Stimulated activated effector memory CD8-positive, alpha-beta T cell treated with anti-CD3 and anti-CD28 coated beads, Interleukin-12 subunit alpha, Interleukin-12 subunit beta, amount 100 ng/mL, for 72 hours (primary cell): ENCODE measurements at places on chromosomes 16 and 17.

- no peak for DNase-seq
Observed at GRCh38 chr17:17320911-17321220, 17.7 kb downstream of the NT5M start.

DNA sequence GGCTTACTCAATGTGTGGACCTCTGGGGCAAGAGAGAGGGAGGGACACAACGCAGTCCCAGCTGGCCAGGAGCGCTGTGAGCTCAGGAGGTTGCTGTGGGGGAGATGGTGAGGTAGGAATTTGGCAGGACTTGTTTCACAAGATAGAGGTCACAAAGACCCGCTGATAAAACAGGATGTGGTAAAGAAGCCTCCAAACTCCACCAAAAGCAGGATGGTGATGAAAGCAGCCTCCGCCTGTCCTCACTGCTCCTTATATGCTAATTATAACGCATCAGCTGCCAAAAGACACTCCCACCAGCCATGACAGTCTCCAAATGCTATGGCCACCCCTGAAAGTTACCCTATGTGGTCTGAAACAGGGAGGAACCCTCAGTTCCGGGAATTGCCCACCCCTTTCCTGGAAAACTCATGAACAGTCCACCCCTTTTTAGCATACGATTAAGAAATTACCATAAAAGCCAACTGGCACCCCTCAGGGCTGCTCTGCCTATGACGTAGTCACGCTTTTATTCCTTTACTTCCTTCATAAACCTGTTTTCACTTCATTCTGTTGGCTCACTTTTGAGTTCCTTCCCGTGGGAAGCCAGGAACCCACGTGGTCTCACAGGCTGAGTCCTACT lies 5.3 kb upstream of the EIF4A3 start:
- DNase-seq: no peak

DNA sequence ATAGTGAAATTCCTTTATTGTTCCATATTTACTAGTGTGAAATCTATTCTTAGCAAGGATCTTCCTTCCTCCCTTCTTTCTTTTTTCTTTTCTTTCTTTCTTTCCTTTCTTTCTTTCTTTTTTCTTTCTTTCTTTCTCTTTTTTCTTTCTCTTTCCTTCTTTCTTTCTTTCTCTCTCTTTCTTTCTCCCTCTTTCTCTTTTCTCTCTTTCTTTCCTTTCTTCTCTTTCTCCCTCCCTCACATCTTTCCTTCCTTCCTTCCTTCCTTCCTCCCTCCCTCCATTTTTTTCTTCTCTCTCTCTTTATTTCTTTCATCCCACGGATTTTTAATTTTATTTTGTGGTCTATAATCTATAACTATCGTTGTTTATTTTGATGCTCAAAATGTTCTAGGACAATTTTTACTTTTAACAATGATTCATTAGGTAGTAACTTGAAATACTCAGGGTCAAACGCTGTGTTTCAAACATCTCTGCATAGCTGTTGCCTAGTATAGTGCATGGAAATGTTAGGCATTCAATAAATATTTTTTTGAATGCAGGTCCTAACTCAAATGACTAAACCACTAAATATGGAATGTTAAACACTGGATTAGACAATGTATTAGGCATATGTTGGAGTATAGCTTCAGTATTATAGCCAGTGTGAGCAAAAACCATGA lies 178.3 kb downstream of the MAP2K6 start:
- no peak for DNase-seq

- DNase-seq: no peak
Observed at GRCh38 chr16:27676839-27677238, 126.9 kb downstream of the KATNIP start.

DNA sequence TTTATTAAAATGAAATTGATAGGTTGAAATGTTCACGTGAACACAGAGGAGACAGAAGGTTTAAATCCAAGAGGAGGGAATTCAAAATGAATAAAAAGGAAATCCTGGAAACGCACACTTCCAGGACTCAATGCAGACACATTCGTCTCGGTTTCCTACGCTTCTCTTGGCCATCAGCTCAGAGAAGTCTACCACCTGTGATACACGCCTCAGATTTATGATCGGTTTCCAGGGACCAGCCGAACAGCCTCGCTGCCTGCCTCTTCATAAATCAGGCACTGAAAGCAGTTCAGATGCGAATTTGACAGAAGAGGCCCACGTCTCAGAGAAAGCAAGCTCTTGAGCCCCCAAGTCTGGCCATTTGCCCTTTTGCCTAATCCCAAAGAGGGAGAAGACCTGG lies 125.5 kb upstream of the IRX3 start:
- DNase-seq: no peak

- DNase-seq: no peak
Observed at GRCh38 chr16:660459-661183, 7.3 kb upstream of the RHOT2 start.

- DNase-seq: no peak
Observed at GRCh38 chr17:46773221-46773605, 45.3 kb downstream of the WNT3 start.

- DNase-seq: no peak
Observed at GRCh38 chr16:22423716-22424115, 49.3 kb upstream of the CDR2 start.
